ENCODE measurements at places on chromosomes 11 and 22.

DNA sequence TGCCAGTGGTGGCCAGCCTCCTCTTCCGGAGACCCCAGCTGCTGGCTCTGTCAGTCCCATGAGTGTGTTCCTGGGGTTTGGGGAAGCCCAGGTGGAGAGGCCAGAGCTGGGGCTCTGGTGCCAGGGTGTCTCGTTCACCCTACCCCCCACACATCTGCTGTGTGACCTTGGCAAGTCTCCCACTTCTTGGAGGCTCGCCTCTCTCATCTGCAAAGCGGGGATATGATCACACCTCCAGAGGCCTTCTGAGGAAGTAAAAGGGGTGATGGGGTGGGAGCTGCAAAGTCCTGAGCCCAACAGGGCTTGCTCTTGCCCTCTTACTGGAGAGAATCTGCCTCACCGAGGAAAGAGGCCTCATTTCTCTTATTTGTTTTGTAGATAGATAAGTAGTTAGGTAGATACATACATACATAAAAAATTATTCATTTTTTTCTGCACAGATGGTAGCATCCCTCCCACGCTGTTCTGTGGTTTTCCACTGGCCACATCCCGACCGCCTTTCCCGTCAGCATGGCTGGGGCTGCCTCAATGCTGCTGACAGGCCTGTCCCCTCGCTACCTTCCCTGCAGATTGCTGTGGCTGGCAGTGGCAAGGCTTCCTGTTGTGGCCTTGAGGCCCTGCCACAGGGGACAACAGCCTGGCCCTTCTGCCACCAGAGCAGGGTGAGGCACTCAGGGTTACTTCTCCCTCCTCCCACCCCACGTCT, 23.9 kb downstream of the MYO7A start:
- no peak for DNase-seq

- no peak for DNase-seq
Measured at GRCh38 chr11:121466063-121466794, 13.5 kb upstream of the SORL1-AS1 start.

GRCh38 chr11:130037058-130037457, 32.6 kb upstream of the APLP2 start:
- DNase-seq: no peak

DNA sequence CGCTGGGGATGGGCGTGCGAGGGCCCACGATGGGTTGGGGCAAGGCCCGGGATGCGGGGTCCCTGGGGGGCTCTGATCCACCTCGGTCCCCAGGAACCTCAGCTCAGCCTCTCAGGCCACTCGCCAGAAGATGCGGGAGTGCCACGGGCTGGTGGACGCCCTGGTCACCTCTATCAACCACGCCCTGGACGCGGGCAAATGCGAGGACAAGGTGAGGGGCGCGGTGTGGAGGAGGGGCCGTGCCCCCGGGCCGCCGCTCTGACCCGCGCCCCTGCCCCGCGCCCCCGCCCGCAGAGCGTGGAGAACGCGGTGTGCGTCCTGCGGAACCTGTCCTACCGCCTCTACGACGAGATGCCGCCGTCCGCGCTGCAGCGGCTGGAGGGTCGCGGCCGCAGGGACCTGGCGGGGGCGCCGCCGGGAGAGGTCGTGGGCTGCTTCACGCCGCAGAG, 6.3 kb downstream of the PKP3 start:
- no peak for DNase-seq

GRCh38 chr11:11416502-11416901, 63.5 kb upstream of the CSNK2A3 start:
- no peak for DNase-seq

- DNase-seq: no peak
Measured at GRCh38 chr11:112213753-112214152, 12.5 kb upstream of the PTS start.

GRCh38 chr11:102552447-102553194, 22.1 kb upstream of the MMP7 start:
- no peak for DNase-seq
